Activated gamma-delta T cell treated with Interleukin-2 at 50 U/mL for 16 hours (primary cell): ENCODE measurements at places on chromosomes 13 and 19.

DNA sequence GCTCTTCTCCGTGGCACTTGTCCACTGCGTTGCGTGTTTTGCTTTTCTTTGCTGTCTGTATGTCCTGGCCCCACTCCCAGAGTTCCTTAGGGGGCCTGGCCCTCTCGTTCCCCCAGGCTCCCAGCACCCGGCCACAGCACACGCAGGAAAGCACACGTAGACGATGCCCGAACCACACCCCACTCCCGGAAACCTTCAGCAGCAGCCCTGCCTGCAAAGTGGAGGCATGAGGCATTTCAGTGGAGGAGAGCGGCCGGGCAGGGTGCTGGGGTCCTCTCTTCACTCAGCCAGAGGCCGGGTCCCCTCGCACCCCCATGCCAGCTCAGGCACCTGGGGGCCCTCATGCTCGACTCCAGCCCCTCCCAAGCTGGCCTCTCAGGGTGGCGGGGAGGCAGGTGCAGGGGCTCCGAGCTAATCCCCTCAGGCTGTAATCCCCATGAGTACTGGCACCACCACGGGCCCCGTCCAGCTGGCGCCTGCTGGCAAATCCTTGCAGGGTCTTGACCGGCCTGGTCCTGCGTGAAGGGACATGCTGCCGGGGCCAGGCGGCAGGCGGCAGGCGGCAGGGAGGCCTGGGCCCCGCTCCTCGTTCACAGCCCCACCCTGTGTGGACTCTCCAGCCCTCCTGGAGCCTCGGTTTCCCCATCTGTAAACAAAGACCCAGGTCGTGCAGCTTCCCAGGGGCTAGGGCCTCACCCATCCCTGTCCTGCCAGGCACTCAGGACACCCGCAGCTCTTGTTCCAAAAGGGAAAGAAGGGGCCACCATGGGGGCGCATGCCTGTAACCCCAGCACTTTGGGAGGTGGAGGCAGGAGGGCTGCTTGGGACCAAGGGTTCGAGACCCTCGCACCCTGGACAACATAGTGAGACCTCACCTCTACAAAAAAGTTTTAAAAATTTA, 7.0 kb downstream of the PIP5K1C start:
- DNase-seq = no peak

DNA sequence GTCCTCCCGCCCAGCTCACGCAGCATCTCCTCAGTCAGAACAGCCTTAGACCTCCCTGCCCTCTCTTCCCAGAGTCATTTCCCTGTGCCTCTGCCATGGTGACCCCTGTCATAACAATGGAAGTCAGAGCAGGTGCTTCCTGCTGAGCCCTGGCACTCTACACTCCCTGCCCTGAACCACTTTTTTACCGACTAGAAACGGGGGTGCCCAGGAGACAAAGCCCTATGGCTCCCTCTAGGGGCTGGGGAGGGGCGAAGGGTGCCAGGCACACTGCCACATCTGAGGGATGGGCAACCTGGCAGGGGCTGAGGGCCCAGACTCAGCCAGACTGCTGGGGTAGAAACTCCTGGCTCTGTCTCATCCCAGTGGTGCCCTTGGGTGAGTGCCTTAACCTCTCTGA, 16.4 kb downstream of the ZNF574 start:
- peak; percentile 35 for DNase-seq

GRCh38 chr13:36430247-36431203, 1.8 kb upstream of the CCNA1 start:
- no peak for DNase-seq

DNA sequence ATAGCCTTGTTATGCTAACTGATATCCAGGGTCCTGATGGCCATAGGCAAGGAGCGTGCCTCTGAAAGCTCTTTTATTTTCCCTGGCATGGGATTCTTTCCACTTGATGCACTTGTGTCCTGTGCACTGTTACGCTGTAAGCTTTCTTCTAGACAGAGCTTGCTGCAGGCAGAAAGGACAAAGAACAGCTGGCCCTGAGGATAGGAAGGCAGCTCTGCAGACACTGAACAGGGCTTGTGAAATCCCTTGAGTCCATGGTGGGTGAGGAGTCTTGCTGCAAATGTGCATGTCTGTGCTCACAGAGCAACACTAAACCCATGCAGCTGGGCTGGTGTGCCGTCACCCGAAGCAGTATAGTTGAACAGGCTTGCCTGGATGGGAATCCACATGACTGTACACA, 126.6 kb downstream of the AKAP11 start:
- no peak for DNase-seq

- DNase-seq = no peak
Observed at GRCh38 chr19:32457571-32458158, 52.1 kb downstream of the DPY19L3 start.

DNA sequence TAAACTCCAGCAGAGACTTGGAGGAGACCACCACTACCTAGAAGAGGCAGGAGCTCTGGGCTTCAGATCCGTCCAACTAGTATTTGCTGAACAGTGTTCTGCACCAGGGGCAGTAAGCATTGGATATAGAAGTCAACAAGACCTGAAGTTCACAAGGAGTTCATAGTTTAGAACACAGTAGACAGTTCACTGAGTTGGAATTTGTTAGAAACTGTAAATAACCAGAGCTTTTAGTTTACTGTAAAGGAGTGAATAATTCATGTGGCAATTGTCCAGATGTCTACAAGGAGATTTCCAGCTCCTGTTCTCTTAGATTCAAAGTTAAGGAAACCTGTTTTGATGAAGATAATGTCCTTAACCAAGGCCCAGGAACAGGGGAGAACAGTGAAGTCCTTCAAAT, 128.9 kb downstream of the COG6 start:
- no peak for DNase-seq

- no peak for DNase-seq
Observed at GRCh38 chr13:94157705-94158218, 321.7 kb downstream of the DCT start.

- no peak for DNase-seq
Observed at GRCh38 chr13:110239280-110240125, 67.5 kb downstream of the COL4A1 start.

DNA sequence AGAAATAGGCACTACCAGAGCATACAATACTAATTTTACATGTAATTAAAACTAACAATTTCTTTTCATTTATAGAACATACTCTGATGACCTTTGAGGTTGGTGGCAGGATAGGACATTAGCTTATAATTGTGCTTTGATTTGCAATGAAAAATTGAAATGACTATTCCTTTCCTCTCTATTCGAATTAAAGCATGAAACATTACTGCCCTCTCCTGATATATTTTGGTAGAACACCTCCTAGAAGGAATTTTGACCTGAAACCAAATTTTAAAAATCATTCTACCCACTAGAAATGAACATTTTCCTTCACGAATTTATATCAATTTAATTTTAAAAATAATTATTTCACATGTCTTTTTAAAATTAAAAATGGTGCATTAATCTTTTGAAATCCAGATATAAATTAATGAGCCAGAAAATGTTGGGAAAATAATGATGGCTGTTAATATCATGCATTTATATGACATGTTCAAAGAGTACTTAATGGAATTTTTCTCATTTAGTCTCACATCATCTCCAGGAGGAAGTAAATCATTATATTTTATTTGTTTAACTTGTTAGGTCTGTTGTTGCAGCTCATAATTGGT, 556.3 kb upstream of the ARGLU1 start:
- no peak for DNase-seq

DNA sequence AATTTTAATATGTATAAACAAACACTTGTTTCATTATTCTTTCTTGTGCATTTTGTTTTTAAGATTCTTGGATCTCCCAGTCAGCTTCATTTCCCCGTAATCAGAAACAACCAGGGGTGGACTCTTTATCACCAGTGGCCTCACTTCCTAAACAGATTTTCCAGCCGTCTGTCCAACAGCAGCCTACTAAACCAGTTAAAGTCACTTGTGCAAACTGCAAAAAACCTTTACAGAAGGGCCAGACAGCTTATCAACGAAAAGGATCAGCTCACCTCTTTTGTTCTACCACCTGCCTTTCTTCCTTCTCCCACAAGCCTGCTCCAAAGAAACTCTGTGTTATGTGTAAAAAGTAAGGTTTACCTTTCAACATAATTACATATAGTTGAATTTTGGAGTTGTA, 44.3 kb downstream of the ZMYM2 start:
- no peak for DNase-seq

DNA sequence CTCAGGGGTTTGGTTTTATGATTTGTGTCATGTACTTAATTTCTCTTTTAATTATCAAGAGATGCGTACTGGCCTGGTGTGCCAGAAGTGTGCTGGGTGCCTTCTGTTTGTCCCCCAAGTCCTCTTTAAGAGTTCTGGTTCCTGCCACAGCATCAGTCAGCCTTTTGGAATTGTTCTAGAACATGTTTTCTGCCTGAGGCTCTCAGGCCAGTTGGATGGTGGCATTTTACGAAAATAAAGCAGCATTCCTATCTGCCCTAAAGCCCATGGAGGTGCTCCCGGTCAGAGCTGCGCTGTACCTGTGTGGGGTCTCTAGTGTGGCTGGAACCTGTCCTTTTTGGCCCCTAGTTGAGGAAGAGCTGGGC, 54.1 kb downstream of the TSSK6 start:
- no peak for DNase-seq

- DNase-seq = no peak
Observed at GRCh38 chr19:47187797-47188196, 43.2 kb downstream of the BBC3 start.

GRCh38 chr19:54319049-54319448, 6.1 kb upstream of the LILRA5 start:
- no peak for DNase-seq

DNA sequence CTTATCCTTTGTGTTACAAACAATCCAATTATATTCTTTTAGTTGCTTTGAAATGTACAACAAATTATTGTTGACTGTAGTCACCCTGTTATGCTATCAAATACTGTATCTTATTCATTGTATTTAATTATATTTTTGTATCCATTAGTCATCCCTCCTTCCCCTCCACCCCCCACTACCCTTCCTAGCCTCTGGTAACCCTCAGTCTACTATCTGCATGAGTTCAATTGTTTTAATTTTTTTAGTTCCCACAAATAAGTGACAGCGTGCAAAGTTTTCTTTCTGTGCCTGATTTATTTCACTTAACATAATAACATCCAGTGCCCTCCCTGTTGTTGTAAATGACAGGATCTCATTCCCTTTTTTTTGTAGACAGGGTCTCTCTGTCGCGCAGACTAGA, 4.5 kb downstream of the SAE1 start:
- no peak for DNase-seq

DNA sequence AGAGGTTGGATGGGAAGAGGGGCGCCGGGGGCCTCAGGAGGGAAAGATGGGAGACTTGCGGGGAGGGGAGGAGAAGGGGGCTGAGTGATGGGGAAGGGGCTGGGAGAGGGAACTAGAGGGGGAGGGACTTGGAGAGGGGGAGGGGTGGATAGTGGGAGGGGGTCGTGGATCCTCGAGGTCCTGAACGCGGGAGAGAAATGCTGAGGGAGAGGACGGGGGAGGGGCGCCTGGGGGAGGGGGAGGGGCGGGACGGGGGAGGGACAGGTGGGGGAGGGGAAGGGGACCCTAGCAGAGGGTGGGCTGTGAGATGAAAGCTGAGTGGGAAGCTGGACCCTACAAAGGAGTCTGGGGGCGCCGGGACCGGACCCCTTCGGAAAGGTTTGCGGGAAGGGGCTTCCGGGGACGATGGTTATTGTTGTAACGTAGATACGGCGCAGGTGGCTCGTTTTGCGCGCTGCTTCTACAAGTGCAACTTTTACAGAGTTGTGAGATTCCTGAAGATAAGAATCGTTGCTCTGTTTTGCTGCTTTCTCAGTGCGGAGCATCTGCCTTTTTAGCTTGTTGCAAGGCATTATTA, 418 bp downstream of the ZNF444 start:
- DNase-seq = peak; percentile 29

DNA sequence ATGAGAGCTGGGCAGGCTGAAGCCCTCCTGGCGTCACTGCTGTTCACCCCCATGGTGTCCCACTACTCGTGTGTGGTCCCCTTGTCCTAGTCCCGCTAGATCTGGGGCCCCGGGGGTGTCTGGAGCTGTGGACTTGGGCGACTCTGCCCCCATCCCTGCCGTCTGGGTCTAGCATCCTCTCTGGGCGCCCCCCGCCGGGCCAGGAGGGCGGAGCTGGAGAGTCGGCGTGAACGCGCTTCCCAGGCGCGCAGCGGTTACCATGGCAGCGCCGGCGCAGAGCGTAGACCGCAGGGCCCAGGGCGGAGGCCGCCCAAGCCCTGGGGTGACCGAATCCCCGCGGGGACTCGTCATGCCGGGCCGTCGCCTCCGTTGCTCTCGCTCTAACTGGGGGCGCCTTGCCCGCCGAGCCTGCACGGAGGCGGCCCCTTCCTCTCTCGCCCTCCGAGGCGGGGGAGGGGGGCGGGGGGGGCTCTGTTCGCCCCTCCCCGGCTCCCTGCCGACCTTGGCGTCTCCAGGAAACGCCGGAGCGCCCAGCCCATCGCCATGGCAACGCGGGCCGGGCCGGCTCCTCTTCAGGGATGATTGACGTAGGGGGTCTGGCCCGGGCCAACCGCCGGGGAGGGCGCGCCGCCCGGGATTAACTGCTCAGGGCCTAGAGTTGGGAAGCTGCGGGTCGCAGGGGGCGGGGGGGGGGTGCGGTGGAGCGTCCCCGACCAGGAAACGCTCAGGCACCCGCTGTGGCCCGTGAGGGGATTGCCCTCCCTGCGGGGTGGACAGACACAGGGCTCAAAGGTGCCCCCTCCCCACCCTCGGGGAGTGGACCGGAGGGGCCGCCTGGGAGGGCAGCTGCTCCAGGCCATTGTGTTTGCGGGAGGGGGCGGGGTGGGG, 8.9 kb downstream of the ISYNA1 start:
- DNase-seq = peak; percentile 84

DNA sequence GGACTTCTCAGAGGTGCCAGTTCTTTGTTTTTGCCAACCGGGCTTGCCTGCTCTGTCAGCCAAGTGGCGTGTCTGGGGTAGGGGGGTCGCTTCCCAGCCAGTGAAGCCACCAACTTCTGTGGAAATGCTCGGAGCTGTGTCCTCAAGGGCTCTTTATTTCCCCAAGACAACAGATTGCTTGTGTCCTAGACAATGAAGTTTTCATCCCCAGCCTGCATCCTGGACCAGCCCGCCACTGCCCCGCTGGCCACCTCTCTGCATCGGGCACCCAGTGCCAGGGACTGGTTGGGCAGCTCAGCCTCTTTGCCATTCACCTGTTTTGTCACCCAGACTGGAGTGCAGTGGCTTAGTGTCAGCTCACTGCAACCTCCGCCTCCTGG, 3.7 kb downstream of the RAB11B start:
- DNase-seq = no peak
